ENCODE measurements at places on chromosomes 7 and 10.

GRCh38 chr10:105745596-105746148 is 1104.6 kb downstream of the SORCS3 start:
- DNase-seq: no peak

- DNase-seq: peak; percentile 44
Observed at GRCh38 chr7:65983965-65984658, 2.1 kb upstream of the GUSB start.

- DNase-seq: no peak
Observed at GRCh38 chr7:150567871-150568301, 696 bp downstream of the GIMAP4 start.

GRCh38 chr7:77321300-77321699 is 94.8 kb downstream of the GSAP start:
- no peak for DNase-seq

- DNase-seq: peak; percentile 55
Observed at GRCh38 chr7:159030490-159031134, 114.1 kb downstream of the VIPR2 start.

- no peak for DNase-seq
Observed at GRCh38 chr7:131401194-131401593, 73.5 kb downstream of the MKLN1 start.

DNA sequence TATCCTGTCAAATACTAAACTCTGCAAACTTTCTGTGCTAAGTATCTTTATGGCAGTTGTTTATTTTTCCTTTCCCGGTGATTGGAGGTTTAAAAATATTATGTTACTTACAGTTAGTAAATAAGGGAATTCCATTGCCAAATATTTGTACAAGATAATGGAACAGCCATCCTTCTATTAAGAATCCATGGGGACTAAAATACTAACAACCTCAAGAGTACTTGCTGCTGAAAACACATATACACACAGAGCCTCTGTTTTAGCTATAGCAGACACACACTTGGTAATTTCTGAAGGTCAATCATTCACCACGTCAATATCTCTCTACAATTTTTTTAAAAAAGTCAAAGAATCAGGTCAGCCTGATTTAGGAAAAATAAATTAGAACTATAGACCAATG is 32.4 kb downstream of the TSPAN12 start:
- no peak for DNase-seq

DNA sequence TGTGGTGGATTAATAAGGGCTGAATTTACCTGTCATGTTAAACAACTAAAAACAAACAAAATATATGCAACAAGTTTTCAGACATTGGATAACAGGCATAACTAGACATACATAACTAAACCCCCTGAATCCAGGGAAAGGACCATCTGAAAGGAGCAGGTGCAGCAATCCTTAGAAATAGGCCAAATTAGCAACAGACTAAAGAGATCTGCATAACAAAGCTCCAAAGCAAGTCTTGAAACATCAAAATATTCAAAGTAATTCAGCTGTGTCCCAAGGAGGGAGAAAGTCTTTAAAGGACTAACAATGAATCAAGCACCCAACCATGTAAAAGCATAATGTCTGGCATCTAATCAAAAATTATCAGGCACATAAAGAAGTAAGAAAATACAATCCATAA is 475.1 kb downstream of the GRID1 start:
- DNase-seq: no peak

- no peak for DNase-seq
Observed at GRCh38 chr7:102284399-102284798, 2.3 kb upstream of the SH2B2 start.

- DNase-seq: no peak
Observed at GRCh38 chr10:124313374-124313773, 105.3 kb downstream of the OAT start.

DNA sequence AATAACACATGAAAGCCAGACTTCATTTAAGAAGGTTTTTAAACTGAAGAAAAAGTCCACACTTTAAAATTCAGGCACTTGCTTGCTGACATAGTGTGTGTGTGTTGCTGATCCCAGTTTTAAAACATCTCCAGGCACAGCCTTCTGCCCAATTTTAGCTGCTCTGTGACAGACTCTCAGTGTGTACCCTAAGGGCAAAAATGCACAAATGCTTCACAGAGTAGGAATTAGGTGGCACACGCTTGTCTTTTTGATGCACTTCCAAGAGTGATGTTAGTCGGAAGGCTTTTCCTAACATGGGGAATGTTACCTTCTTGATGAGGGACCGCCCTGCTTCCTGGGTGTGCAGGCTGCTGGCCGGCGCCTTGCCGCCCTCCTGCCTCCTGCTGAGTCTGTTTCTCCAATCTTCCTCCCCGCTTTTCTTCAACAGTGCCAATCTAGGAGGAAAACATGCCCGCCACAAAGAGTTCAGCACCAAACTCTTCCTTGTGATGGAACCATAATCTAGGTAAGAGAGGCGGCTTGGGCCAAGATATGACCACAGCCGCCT is 122.3 kb downstream of the SVIL start:
- DNase-seq: no peak

GRCh38 chr7:102262546-102262945 is 24.1 kb upstream of the SH2B2 start:
- no peak for DNase-seq

GRCh38 chr10:72588266-72588665 is 37.6 kb downstream of the MICU1 start:
- no peak for DNase-seq

DNA sequence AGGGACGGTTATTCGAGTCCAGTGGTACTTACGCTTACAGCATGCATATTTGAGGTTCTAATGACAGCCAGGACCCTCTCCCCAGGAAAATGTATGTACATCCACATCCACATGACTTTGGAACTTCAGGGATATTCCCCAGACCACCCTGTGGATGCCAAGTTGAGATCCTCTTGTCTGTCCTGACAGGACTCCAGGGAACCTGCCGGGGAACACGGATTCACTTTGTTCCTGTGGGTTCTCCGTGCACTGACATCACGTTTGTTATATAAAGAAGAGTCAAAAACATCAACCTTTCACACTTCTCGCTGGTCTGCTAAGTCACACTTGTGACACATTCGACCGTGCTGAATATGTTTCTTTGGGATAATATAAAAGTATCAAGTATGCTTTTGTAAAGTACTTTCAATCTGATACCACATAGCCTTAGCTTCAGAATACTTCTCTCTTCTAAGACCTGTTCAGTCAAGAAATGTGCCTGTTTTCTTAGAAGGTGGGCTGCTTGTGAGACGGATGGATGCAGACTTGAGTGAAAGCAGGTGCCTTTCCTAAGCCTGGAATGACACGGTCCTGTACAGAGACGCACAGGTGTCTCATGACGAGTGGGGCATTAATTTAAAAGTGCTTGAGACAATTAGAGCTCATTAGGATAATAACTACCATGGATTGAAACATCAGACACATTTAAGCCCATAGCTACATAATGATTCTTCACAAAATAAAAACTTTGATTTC is 38.7 kb downstream of the CALML5 start:
- DNase-seq: no peak

- DNase-seq: no peak
Observed at GRCh38 chr7:101496017-101496416, 133.1 kb downstream of the MYL10 start.

GRCh38 chr7:33932221-33932620 is 26.9 kb downstream of the BMPER start:
- DNase-seq: no peak

GRCh38 chr10:87860156-87860795 is 3.1 kb downstream of the KLLN start:
- peak; percentile 56 for DNase-seq

- no peak for DNase-seq
Observed at GRCh38 chr10:25604591-25604990, 329.4 kb upstream of the MYO3A start.

DNA sequence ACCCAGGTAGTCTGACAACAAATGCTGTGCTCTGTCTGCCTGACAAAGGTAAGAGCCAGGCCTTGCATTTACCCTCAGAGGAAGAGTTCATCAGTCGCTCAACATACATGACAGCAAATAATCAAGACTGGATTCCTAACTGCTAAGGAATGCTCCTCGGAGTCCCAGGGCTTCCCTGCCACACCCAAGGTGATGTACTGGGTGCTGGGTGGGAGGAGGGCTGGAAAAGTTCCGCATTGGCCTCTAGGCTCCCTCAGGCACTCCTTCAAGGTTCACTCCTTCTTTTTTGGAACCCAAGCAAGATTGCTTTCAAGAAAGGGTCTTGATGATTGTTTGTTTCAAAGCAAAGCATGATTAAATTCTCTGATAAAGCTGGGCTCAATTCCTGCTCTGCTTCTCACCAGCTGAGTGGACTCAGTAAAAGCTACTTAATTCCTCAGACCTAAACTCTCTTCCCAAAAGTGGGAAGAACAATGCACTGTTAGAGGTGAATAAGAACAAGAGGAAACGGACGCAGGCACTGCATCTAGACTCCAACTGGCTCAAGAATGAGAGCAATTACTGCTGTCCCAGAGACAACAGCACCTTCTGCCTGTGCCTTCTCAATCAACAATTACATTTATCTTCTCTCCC is 173.5 kb downstream of the ELMO1 start:
- DNase-seq: no peak

DNA sequence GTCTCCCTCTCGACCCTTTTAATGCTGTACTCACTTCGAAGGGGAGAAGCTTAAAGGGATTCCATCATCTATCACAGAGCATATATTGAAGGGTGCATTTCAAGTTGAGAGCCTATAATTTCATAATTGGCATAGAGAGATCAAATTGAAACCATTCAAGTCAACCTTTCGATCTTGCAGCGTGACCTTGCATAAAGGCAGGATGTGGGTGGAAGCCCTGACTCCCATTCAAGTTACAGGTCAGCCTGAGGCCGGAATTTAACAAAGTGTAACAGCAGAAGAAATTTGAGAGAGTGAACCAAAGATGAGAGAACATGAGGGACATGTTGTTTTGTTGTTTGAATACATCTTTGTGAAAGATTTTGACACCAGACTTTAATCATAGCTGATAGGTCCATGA is 195.3 kb upstream of the TPK1 start:
- DNase-seq: no peak

- DNase-seq: no peak
Observed at GRCh38 chr7:80335511-80336231, 176.2 kb downstream of the GNAT3 start.

DNA sequence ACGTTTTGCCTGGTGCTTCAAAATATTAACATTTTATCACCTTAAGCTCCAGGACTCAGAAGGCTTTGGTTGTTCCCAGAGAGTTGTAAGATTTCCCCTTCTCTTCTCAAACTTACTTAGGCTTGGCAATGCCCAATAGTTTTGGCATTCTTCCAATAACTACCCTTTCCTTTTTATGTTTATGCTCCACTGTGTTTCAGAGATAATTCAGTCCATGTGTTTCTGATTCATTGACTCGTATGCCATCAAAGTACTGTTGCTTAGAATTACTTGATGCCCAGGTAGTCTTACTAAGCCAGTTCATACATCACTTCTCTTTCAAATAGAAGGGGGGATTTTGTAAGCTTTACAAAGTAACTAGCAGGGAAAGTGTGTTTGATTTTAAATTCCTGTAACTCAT is 66.6 kb downstream of the AGMO start:
- no peak for DNase-seq

DNA sequence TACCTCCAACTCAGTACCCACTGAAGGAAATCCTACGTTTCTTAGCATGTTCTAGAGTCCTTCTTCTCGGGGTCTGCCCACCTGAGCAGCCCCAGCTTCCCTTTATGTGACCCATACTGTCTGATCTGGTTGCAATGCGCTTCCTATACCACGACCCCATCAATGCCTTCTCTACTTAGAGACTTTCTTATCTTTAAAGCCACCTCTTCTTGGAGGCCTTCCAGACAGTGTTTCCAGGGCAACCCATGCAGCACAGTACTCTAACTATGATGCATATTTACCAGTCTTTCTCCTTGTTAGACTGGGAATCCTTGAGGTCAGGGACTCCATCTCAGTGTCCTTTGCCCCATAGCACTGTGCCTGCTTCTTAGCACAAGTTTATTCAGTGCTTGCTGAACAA is 54.5 kb upstream of the SLF2 start:
- no peak for DNase-seq
